ENCODE measurements at places on chromosomes 16 and 17.

DNA sequence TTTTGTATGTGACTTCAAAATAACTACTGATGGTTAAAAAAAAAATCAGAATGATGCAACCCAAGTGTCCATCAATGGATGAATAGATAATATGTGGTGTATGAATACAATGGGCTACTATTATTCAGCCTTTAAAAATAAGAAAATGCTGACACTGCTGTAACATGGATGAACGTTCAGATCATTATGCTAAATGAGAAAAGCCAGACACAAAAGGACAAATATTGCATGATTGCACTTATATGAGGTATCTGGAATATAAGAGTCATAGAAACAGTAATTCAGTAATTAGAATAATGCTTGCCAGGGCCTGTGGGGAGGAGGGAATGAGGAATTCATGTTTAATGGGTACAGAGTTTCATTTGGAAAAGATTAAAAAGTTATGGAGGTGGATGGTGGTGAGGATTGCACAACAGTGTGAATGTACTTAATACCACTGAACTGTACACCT, 25.4 kb downstream of the TENT4B start:
- DNase-seq, result no peak

DNA sequence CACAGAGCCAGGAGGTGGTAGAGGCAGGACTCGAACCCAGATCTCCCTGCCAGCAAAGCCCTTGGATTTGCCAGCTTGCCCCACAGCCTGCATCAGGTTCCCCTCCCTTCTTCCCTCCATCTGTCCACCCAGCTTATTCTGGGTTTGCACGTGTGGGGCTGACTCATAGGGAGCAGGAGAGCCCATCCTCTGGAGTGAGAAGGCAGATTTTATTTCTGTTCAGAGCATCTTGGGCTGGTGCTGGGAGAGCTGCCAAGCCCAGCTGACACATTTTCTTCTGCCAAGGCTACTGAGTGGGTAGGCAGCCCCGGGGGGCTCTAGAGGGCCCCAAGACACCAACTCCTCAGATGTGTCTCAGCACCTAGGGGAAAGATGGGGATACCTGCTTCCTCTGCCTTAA, 106.3 kb upstream of the CRHR1 start:
- no peak for DNase-seq

- DNase-seq, result no peak
These were observed 540.3 kb downstream of the KCNJ2 start for GRCh38 chr17:70709596-70709995.

- DNase-seq, result no peak
These were observed 48.5 kb downstream of the B9D1 start for GRCh38 chr17:19313746-19314651.

- no peak for DNase-seq
These were observed 23.0 kb downstream of the FOXL1 start for GRCh38 chr16:86601356-86601755.

DNA sequence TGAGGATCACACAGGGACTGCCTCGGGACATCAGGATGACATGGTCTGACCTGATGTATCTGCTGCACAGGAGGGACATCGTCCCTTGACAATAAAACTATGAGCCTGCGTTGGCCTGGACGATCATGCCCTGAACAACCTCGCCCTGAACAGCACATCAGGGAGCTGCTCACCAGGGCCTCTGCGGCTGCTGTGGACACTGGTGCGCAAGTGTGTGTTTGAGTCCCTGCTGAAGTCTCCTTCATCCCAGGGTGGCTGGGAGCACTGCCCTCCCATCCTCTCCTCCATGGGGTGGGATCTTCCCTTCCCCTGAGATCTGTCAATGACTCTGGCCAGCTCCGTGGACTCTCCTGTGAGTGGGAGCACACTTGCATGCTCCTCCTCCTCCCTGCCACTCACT, 257.8 kb downstream of the RBFOX3 start:
- no peak for DNase-seq

DNA sequence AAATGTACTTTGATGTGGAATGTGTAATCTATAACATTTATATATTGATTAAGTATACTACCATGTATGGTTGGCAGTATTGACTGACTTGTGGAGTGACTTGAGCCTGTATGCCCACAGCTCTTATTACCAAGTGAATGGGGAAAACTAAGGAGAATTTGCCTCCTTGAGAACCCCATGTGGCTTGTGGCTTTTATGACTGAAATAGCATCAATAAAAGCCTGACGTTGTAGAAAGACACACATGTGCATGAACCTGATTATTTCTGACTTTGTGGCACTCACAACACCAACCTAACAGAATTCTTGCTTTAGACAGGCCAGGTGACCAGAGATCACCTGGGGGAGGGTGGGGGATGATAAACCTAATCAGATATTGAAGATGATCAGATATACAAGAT, 2.1 kb upstream of the LRRC75A start:
- DNase-seq, result no peak

GRCh38 chr16:56609463-56609921, 1.1 kb downstream of the MT2A start:
- DNase-seq, result no peak

- DNase-seq, result no peak
These were observed 417.0 kb downstream of the HAPSTR1 start for GRCh38 chr16:9508328-9508936.

- no peak for DNase-seq
These were observed 341.9 kb upstream of the CDH11 start for GRCh38 chr16:65463652-65464260.

DNA sequence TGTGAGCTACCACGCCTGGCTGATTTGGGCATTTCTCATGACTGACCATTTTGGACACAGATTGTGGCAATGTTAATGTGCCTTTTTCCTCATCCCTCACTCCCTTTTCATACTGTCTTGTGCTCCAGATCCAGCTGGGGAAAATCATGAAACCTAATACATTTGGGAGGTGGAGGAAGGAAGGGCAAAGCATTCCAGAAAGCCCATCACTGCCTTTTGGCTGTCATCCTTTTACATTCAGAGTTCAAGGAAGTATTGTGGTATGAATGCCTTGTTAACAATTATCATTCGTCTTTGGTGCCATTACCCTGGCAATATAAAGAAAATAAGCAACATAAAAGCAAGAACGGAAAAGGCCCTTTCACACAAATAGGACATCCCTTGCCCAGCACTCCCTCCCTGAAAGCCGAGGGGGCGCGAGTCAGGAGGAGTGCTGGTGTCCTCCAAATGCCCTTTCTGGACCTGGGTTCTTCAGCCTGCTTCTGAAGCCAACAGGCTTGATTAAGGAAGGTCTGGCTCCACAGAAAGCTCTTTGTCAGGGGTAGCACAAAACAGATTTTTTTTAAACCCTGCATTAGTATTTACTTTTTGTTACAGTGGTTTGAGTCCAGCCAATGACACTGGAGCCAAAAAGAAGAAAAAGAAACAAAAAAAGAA, 20.1 kb downstream of the NMT1 start:
- DNase-seq, result no peak

DNA sequence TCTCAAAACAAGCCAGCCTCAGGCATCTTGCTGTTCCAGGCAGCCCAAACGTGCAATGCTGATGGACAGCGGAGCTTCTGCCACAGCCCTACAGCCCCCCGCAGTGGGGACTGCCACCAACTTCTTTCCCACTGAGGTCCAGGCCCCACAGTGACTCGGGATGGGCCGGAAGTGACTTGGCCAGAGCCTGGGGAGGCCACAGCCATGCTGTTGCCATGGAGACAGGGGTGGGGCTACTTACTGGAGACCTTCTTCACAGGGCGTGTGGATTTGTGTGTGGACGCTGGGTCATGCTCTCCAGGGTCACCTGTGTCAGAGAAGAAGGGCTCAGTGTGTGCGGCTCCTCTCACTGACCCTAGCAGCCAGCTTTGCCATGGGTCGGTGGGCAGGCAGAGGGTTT, 15.0 kb downstream of the TRIM25 start:
- DNase-seq, result no peak

GRCh38 chr17:40095944-40096791, 4.2 kb downstream of the NR1D1 start:
- DNase-seq, result no peak

GRCh38 chr17:37168731-37169353, 206.9 kb upstream of the C17orf78 start:
- peak; percentile 7 for DNase-seq

GRCh38 chr16:81713295-81713772, 65.8 kb upstream of the PLCG2 start:
- DNase-seq, result no peak

DNA sequence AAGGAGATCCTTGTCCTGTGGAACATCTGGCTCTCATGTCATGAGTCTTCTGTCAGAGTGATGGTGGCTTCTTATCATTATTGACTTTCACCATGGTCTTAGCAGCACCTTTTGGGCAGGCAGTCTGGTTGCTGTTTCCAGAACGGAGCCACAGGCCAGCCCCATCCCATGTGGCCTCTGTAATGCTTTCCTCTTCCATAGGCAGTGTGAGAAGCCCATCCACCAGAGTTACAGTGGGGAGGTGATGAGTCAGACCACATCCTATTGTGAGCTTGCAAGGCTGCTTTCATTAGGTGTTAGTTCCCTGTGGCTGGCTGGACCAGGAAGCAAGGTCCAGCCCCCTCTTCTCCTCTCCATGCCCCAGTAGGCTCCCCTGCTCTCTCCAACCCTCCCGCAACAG, 30.8 kb upstream of the SPACA3 start:
- DNase-seq, result no peak

- DNase-seq, result no peak
These were observed 275.1 kb upstream of the TBX2 start for GRCh38 chr17:61124562-61124961.

- DNase-seq, result no peak
These were observed 151.0 kb downstream of the VPS53 start for GRCh38 chr17:563616-564015.

GRCh38 chr17:28963841-28964240, 12.5 kb upstream of the PHF12 start:
- DNase-seq, result no peak

DNA sequence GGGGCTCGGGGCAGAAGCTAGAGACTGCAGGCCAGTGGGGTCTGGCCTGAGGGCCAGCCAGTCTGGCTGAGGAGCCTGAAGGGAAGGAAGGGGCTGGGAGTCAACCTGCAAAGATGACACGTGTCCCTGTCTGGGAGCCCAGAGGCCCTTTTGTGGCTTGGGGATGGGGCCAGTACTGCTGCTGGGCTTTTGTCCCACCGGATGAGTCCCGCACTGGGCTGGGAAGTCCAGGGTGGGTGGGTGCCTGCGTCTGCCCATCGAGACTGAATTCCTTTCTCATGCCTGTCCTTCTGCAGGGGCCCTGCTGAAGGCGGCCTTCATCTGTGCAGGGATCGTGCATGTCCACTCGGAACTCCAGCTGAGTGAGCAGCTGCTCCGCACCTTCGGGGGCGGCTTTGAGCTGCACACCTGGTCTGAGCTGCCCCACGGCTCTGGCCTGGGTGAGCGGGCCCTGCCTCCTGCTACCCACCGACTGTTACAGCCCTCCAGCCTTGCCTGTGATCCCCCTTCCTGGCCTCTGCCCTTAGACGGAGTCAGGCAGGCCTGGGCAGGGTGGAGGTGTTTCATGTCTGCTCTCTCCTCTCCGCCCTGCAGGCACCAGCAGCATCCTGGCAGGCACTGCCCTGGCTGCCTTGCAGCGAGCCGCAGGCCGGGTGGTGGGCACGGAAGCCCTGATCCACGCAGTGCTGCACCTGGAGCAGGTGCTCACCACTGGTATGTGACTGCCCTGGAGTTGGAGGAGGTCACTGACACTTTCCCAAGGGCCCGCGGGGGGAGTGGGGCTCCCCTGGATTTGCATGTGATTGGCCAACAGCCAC, 20.9 kb downstream of the FCSK start:
- no peak for DNase-seq

- DNase-seq, result no peak
These were observed 36.5 kb upstream of the VWA3A start for GRCh38 chr16:22055881-22056280.

- DNase-seq, result no peak
These were observed 131.4 kb downstream of the CA10 start for GRCh38 chr17:52027081-52027480.

DNA sequence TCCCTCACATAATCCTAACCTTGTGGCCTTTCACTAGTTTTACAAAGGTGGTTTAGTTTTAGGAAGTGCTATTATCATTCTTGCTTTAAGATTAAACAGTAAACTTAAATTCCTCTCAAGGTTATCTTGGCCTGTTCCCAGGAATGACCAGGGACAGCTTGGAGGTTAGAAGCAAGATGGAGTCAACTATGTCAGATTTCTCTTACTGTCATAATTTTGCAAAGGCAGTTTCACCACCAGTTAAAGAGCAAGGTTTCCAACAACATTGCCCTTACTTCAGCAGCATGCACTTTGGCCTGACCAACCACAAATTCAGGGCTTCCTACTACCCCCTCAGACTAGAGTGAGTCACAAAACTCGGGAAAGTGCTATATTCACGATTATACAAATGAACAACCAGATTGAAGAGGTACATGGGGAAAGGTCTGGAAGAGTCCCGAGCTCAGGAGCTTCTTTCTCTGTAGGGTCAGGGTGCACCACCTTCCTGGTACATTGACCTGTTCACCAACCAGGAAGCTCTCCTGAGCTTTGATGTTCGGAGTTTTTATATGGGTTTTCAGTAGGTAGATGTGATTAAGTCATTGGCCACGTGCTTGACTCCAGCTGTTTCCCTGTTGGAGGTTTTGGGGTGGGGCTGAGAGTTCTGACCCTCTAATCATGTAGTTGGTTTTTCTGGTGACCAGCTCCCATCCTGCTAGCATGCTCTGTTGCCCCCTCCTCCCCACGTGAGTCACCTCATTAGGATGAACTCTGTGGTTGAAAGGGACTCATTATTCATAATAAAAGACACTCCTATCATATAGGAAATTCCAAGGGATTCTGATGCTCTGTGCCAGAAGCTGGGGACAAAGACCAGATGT, 19.4 kb downstream of the RHOT1 start:
- DNase-seq, result peak; percentile 74

GRCh38 chr17:57735230-57735629, 9.9 kb downstream of the CCDC182 start:
- DNase-seq, result no peak

DNA sequence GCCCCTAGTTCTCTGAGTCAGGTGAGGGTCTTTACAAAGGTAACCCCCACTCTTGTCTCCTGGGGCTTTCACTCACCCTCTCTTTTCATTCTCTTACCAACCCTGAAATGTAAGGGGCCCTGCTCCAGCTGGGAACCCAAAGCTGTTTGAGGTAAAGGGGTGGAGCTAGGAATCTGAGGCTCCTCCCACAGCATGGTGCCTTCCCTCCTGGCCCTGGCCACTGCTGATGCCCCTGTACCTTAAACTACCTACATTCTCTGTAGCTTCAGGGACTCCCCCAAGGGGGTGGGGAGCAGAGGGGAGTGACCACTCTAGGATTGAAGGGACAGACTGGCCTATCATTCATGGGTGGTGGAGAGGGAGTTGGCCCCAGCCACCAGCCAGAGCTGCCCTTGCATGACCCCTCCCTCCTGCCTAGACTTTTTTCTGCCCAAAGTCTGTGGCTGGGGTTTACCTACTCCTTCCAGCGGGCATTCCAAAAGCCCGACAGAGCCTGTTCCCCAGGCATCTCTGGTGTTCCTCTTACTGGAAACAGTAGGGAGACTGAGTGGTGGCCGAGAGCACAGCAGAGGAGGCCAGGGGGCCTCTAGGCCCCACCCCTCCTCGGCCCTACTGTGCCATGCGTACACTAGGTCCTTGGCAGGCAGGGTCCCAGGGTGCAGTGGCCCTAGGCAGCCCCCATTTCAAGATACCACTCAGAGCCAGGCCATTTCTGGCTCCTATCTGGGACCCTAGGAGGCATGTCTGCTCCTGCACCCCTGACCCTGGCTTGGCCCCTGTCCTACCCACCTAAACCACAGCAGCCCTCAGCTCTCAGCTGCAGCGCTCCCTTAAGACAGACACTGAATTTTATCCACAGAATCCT, 9.5 kb downstream of the DOK4 start:
- DNase-seq, result no peak
